ENCODE measurements at places on chromosomes 5 and 9. TPM values are rescaled to one million over a fixed set of nuclear protein-coding genes. Genes with fewer than 3 reads are reported as not detected.
A peak's percentile ranks its signal among the peaks of the same experiment; 100 is the strongest.

GRCh38 chr5:176593273-176593869 is 16.6 kb downstream of the GPRIN1 start:
- no peak for DNase-seq
- no peak overlapping the region for H3K4me3 ChIP-seq
- no peaks in the 10 kb centered on the region for H3K27me3 ChIP-seq
- no peaks in the 10 kb centered on the region for H3K4me1 ChIP-seq

- no peak overlapping the region for H3K4me3 ChIP-seq
- H3K27ac ChIP-seq, result no peak overlapping the region
- H3K27me3 ChIP-seq, result no peaks in the 10 kb centered on the region
- DNase-seq, result no peak
- no peaks in the 10 kb centered on the region for H3K36me3 ChIP-seq
Observed at GRCh38 chr5:160047423-160047822, 38.5 kb downstream of the TTC1 start.

DNA sequence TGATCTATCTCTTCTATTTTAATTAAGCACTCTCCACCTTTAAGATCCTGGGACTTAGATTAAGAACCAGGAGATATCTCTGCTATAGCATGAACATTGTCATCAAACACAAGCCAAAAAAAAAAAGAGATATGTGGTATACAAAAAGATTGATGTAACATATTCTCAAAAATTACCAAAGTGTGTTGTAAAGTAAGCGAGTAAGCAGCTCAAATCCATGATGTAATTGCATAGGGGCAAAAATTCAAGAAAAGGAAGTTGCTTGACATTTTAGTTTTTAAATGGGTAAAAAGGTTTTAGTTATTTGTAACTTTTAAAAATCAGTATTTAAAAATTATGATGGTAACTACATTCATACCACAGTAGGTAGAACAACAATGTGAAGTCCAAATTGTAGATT is 40.7 kb downstream of the CNTRL start:
- DNase-seq, result no peak
- no peaks in the 10 kb centered on the region for H3K36me3 ChIP-seq
- H3K27me3 ChIP-seq, result no peaks in the 10 kb centered on the region
- H3K4me1 ChIP-seq, result no peaks in the 10 kb centered on the region

GRCh38 chr9:120263836-120264235 is 316.1 kb downstream of the CDK5RAP2 start:
- H3K4me1 ChIP-seq, result no peaks in the 10 kb centered on the region
- H3K36me3 ChIP-seq, result no peaks in the 10 kb centered on the region
- no peak overlapping the region for H3K27ac ChIP-seq
- no peak for DNase-seq

FGD3 gene
- total RNA-seq, result 5.8 TPM

GRCh38 chr9:5186416-5187169 is 1.2 kb upstream of the INSL6 start:
- peak; percentile 73 for DNase-seq
- no peaks in the 10 kb centered on the region for H3K36me3 ChIP-seq
- no peaks in the 10 kb centered on the region for H3K27me3 ChIP-seq
- H3K4me1 ChIP-seq, result no peaks in the 10 kb centered on the region
- H3K27ac ChIP-seq, result no peak overlapping the region
- H3K4me3 ChIP-seq, result no peak overlapping the region

ENG gene
- 6.8 TPM for total RNA-seq

GRCh38 chr9:134591082-134591571 is 50.5 kb upstream of the COL5A1 start:
- H3K27me3 ChIP-seq, result no peaks in the 10 kb centered on the region
- peak overlapping the region; percentile 80 for H3K27ac ChIP-seq
- H3K4me3 ChIP-seq, result no peak overlapping the region
- H3K4me1 ChIP-seq, result peaks cover 28% of the 10 kb centered on the region
- H3K36me3 ChIP-seq, result no peaks in the 10 kb centered on the region

DNA sequence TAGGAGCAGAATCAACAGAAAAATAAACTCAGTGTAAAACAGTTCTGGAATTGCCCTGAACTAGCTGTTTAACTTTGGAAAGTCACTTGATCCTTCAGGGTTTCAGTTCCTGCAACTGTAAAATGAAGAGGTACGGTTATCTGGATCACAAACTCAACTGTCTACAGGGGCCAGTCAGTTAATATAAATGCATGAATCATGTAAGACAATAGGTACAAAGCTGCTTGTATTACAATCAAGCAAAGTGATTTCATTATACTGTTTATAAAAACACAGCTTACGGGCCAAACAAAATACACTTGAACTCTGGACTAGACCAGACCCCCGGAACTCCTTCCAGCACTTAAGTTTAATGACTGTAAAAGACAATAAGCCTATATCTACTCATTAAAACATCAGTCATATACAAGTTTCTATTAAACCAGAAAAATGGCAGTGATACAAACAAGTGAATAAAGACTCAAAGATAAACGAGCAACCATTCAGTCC is 73.0 kb downstream of the MRPS27 start:
- DNase-seq, result no peak
- H3K36me3 ChIP-seq, result no peaks in the 10 kb centered on the region
- H3K4me1 ChIP-seq, result peaks cover 24% of the 10 kb centered on the region
- H3K27me3 ChIP-seq, result no peaks in the 10 kb centered on the region
- H3K27ac ChIP-seq, result peak overlapping the region; percentile 38

DNA sequence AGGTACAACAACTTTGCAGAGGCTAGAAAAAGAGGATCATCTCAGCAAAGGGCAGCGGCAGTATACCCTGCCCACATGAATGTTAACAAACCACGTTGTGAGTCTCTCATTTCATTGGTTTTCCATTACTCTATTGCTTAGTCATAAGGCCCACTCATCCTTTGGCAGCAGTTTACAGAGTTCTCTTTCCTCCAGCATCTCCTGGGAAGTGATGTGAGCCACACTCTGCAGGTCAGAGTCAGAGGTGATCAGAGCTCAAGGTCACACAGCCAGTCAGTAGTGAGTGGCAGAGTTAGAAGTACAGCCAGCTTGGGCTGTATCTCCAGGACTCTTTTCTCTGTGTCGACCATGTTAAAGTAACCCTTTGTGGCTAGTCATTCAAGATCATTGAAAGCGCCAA is 599.6 kb upstream of the GRAMD2B start:
- no peak overlapping the region for H3K4me3 ChIP-seq
- no peaks in the 10 kb centered on the region for H3K27me3 ChIP-seq
- H3K36me3 ChIP-seq, result no peaks in the 10 kb centered on the region
- no peak for DNase-seq
- no peak overlapping the region for H3K27ac ChIP-seq

OR13C8 gene
- total RNA-seq, result not detected

GRCh38 chr5:151454166-151454565 is 6.8 kb downstream of the SLC36A1 start:
- H3K4me3 ChIP-seq, result no peak overlapping the region
- no peaks in the 10 kb centered on the region for H3K27me3 ChIP-seq
- peak overlapping the region; percentile 35 for H3K27ac ChIP-seq
- peaks cover 23% of the 10 kb centered on the region for H3K4me1 ChIP-seq
- DNase-seq, result peak; percentile 23
